Left ventricle myocardium inferior (tissue), 1 donor: ENCODE measurements at places on chromosomes 6 and 20. TPM values are rescaled to one million over a fixed set of nuclear protein-coding genes. Genes with fewer than 3 reads are reported as not detected.

Gene VSTM2L
- 50.3 TPM for total RNA-seq

Gene FOXQ1
- not detected for total RNA-seq

Gene ENPP4
- 21.9 TPM for total RNA-seq

Gene KCNG1
- total RNA-seq, result 0.30 TPM

Gene MUCL3
- not detected for total RNA-seq

Gene LHFPL5
- not detected for total RNA-seq

Gene KHDC1L
- not detected for total RNA-seq

Gene SNX5
- 46.3 TPM for total RNA-seq

Gene CGAS
- total RNA-seq, result 0.96 TPM

Gene HLA-DRA
- total RNA-seq, result 87.3 TPM

Gene GABRR1
- total RNA-seq, result not detected

Gene BTBD3
- 28.3 TPM for total RNA-seq

Gene JPH2
- 151 TPM for total RNA-seq

Gene CFAP206
- total RNA-seq, result 0.11 TPM
